GM13977 (cell line): ENCODE measurements at places on chromosomes 11 and 22.

DNA sequence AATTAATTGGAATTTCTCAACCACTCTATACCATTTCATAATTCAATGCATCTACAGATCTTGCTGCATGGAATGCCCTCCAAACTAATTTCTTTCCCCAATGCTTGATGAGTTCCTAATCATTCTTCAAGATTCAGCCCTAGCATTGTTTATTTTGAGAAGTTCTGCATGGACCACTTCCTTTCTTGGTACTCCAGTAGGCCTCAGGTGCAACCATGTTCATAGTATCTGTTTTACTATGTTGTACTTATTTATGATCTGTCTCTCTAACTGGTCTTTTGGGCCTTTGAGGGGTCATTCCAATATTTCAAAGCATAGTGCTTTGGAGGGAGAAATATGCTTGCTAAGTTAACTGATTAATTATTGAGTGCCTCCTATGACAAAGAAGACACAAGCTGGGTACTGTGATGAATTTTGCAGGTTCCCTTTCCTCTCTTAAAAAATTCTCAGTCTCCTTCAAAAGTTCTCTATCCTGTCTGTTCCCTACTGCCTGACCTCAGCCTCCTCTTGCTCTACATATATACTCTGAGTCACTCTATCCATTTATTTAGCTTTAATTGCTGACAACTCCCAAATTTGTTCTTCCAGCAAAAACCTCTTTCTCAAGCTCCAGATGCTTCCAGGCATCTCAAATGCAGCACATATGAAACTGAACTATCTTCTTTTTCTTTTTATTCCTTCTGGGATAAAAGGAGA, 9.5 kb downstream of the MRPL17 start:
- no peak for DNase-seq

- DNase-seq = no peak
Observed at GRCh38 chr11:13595166-13595565, 73.3 kb upstream of the FAR1 start.

- DNase-seq = peak; percentile 20
Observed at GRCh38 chr22:22684580-22685561, 40.5 kb downstream of the GGTLC2 start.

DNA sequence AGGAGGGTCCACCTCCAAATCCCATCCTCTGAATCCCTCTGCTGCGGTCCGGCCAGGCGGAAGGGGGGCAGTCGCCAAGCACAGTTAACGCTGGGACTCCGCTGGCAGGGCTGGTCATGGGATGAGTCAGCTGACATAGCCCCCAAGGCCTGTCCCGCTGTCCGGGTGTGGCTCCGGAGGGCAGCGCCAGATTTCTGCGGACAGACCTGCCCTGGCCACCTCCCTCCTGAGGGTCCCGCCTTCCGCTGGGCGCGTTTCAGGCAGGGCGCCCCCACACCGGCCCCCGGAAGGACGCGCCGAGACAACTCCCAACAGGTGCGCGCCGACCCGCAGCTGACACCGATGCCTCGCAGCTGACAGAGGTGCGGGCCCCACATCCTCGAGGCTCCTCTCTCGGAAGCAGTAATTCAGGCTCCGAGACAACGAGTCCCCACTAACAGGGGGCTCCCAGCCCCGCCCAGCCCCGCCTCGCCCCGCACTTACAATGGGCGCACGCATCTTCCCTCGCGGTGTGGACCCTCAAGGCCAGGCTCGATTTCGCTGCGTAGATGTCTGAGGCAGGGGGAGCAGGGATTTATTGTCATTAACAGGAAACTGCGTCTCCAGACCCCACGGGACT, 607 bp downstream of the PLAAT3 start:
- peak; percentile 54 for DNase-seq

DNA sequence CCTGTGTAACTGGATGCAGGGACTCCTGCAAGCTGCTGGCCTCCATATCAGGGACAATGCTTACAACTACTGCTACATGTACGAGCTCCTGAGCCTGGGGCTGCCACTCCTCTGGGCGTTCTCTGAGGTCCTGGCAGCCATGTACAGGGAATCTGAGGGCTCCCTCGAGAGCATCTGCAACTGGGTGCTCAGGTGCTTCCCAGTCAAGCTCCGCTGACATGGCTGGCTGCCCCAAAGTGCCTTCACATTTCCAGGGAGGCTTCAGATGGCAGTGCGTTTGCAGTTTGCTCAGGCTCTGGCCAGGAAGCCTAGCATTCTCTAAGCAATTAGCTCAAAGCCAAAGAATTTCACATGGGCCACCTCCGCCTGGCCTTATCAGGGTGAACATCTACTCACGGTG, 117.4 kb upstream of the PARVA start:
- no peak for DNase-seq

- no peak for DNase-seq
Observed at GRCh38 chr11:123504401-123504800, 74.3 kb downstream of the GRAMD1B start.

DNA sequence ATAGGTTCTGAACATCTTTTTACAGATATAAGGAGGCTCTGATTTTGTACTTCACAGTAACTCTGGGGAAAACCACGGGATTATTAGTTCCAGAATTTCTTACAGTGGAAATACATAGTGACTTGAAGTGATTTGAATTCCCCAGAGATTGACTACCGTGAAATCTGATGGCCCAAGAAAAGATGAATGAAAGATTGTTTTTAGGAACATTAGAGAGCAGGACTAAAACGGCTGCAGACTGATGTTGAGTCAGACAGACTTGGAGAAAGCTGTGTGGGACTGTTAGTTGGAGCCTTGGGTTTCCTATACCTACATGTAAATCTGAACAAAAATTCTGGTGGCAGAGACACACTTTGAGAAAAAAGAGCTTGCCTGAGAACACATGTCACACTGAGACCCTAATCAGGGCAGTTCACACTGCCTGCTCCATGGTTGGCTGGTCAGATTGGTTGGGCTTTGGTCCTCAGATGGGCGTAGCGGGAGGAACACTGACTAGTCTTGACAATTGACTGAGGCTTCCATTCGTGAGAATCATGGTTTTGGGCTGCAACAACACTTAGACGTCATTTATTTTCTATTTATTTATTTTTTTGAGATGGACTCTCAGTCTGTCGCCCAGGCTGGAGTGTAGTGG, 6.8 kb downstream of the PPP6R3 start:
- no peak for DNase-seq

DNA sequence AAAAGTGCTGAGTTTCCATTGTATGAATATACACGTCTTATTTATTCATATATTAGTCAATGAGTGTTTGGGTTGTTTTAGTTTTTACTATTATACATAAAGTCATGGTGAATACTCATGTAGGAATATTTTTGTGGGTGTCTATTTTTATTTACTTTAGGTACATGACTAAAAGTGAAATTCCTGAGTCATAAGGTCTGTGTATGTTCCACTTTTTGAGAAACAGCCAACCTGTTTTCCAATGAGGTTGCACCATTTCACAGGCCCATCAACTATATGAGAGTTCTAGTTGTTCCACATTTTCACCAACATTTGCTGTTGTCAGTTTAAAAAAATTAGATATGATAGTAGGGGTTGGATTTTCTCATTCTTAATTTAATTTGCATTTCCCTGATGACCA, 6.6 kb upstream of the OR6X1 start:
- DNase-seq = peak; percentile 57

DNA sequence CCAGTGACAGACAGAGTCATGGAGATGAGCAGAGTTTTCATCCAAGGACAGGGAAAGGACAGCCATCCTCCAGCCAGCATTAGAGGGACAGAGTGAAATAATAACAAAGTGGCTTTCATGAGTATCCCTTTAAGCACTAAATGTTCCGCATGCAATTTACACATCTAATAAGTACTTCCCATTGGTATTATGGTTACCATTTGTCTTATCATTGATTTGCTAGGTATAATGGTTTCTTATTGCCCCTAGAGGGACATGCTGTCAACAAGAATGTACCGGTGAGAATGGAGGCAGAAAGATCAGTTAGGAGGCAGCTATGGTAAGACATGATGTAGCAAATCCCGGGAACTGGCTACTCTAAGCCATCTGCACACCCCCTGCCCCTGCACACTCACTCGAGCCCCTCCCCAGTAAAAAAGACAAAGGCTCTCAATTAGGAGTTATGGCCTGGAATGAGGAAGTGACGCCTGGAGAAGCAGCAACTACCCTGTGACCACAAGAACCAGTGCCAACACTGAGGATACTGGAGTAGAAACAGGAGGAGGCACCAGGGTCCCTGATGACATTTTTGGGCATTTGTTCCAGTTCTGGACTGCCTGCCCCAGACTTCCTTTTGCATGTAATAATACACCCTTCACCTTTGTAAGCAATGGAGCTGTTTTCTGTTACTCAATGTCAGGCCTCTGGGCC, 30.2 kb upstream of the HMGXB4 start:
- no peak for DNase-seq

DNA sequence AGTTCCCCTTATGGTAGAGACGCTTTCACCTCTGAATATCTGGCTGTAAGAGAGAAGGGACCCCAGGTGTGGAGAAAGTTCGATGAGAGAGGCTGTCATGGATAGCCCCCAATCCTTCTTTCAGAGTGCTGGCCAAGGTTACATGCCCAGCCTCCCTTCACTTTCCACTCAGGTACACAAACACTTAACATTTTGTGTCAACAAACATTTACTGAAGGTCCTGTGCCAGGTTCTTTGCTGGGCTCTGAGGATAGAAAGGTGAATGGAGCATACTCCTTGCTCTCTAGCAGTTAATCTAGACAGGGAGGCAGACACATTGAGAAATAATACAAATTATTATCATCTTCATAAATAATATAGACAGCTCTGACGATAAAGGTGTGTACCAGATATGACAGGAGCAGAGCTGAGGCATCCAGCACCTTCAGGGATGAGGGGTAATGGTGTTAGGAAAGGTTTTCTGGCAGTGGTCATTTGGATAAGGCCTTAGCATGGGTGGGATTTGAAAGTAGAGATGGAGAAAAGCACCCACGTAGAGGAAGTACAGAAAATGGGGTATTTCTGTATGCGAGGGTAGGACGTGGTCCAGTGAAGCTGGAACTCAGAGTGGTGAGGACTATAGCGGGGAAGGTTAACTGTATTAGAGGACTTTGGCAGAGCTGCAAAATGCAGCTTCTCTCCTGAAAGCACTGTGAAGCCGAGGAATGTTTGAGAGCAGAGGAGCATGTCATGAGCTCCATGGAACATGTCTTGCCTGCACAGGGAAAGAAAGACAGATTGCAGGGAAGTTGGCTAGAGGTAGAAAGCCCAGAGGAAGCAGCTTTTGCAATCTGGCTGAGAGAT, 19.6 kb downstream of the PPFIBP2 start:
- DNase-seq = no peak

- DNase-seq = no peak
Observed at GRCh38 chr11:31131760-31132159, 237.8 kb downstream of the DCDC1 start.

- no peak for DNase-seq
Observed at GRCh38 chr11:7927635-7928034, 3.4 kb downstream of the OR10A6 start.

DNA sequence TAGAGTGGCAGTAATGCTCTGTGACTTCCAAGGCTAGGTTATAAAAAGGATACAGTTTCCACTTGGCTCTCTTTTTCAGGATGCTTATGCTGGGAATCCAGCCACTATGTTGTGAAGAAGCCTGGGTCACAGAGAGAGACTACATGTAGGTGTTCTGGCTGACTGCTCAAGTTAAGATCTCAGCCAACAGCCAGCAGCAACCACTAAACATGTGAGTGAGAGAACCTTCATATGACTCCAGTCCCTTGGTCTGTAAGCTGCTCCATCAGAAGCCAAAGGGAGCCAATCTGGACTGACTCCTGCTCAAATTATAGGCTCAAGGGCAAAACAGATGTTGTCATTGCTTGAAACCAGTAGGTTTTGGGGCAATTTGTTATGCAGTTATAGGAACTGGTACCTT, 162.7 kb downstream of the MAML2 start:
- DNase-seq = no peak

DNA sequence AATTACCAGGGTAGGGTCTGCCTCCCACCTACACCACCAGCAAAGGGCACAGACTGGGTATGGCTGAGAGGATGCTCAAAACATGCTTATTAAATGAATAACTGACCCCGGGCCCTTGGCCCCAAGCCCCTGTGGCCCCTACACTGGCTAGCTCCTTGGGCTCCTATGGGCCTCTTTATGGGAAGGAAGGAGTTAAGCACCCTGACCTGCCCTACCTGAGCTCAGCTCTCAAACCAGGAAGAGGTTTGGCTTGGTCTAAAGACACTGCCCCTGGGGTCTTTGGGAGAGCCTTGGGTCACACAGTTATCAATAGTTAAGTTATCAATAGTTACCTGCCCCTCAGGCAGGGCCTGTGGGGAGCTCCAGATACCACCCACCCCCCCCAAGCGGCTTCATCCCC, 1.2 kb downstream of the USH1C start:
- DNase-seq = no peak

GRCh38 chr22:37564111-37564711, 3.9 kb downstream of the CDC42EP1 start:
- DNase-seq = no peak

GRCh38 chr11:59611570-59612565, 3.7 kb downstream of the OSBP start:
- DNase-seq = no peak

DNA sequence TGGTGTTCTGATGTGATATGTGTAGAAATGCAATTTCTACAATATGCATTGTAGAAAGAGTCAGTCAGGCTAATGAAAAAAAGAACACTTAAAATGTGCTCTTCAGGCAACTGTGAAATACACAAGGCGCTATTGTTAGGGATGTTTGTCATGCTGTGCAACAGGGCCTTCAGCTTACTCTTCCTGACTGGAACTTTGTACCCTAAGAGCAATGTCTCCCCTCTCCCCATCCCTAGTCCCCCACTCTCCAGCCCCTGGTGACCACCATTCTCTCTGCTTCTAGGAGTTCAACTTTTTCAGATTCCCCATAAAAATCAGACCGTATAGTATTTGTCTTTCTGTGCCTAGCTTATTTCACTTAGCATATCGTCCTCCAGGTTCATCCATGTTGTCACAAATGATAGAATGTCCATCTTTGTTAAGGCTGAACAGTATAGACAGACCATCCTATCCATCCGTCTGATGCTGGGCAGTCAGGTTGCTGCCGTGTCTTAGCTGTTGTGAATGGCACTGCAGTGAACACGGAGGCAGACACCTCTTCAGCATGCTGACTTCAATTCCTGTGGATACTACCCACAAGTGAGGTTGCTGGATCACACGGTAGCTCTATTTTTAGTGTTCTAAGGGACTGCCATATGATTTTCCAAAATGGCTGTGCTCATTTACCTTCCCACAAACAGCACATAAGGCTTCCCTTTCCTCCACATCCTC, 10.7 kb downstream of the NDUFV1 start:
- DNase-seq = no peak

GRCh38 chr11:119521551-119521950, 98.6 kb upstream of the THY1 start:
- DNase-seq = no peak
